ENCODE measurements at places on chromosomes 13 and 19.

GRCh38 chr13:34048652-34049051, 230.7 kb downstream of the RFC3 start:
- no peak for DNase-seq

DNA sequence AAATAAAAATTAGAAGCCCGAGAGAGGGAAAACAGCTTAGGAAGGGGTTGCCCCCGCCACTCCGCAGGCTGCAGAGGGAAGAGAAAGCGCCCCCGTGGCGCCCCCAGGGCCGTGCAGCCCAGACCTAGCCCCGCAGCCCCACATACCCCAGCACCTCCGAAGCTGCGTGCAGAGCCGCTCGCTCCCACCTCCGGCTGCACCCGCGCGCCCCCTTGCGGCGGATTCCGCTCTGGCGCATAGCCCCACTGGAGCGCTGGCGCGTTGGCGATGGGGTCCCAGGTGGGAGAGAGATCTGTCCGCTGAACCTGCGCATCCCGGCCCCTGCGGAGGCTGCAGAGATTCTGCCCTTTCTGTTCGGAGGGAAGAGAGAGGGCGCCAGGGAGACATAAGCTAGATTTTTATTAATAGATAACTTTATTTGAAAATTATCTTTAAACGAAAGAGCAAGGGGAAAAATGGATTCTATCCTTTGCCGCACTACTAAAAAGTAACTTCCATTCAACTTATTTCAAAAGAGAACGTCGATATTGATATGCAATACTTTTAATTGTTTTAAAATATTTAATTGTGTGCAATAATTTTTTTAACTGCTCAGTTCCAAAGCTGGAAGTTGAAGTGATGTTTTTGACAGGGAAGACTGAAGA, 11.7 kb upstream of the CLN5 start:
- DNase-seq: peak; percentile 77

GRCh38 chr19:12752056-12752781, 628 bp downstream of the BEST2 start:
- no peak for DNase-seq

DNA sequence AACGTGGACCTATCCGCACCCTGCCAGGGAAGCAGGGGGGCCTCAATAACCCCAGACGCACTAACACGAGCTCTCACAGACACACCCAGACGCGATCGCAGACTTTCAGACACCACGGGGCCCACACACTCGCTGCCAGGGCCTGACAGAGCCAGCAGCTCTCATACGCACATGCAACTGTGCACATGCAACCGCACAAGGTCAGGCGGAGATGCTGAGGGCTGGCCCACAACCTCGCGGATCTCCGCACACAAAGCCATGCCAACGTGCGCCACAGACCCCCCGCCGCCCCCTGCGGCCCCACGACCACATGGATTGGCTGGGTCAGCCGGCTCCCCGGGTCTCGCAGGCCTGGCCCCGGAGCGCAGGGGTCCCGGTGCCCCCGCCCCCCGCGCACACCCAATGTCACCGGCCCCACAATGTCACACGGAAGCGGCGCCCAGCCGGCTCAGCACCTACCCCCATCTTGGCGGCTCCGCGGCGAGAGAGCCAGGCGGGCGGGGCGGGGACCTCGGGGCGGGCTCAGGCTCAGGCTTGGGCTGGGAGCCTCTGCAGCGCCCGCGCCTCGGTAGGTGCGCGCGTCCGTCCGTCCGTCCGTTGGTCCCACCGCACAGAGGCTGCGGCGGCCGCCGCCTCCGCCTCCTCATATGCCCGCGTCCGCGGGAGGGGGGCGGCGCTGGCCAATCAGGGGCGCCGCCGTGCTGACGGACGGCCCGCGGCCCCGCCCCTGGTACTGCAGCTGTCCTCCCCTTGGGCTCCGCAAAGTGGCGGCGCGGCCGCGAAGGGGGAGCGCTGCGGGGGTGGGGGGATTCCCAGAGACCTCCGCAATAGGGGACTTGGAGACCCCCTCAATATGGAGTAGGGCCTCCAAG, at the start of gene ATP1A3:
Gene ATP1A3 (minus strand): TSS at position 619 of the 872 bp plus-strand sequence. CDS start 154 bp downstream, at position 465.
- DNase-seq: peak; percentile 66

- no peak for DNase-seq
These were observed 12.2 kb upstream of the CCDC97 start for GRCh38 chr19:41297628-41298347.

Measured in CD4-positive, CD25-positive, alpha-beta regulatory T cell (primary cell).